ENCODE measurements at places on chromosomes 5 and 9. TPM values are rescaled to one million over a fixed set of nuclear protein-coding genes. Genes with fewer than 3 reads are reported as not detected.

The ABLIM3 gene
- not detected for total RNA-seq

The CAMK2A gene
- total RNA-seq, result not detected

The AK1 gene
- total RNA-seq, result 58.5 TPM

The PCDHGA9 gene
- 0.27 TPM for total RNA-seq

The IFNA21 gene
- not detected for total RNA-seq

The WDR55 gene
- 35.7 TPM for total RNA-seq

The PGM5 gene
- not detected for total RNA-seq

The SPINK4 gene
- not detected for total RNA-seq

The SARDH gene
- total RNA-seq, result 0.71 TPM

The RFK gene
- total RNA-seq, result 19.9 TPM

The SHROOM1 gene
- total RNA-seq, result 4.2 TPM

The SPATA24 gene
- 4.4 TPM for total RNA-seq

The HMGXB3 gene
- total RNA-seq, result 43.3 TPM

The ZNG1A gene
- 20.0 TPM for total RNA-seq

The HSPA5 gene
- 295 TPM for total RNA-seq

The GABRG2 gene
- total RNA-seq, result not detected

The SLC22A5 gene
- total RNA-seq, result 5.0 TPM

The SUSD1 gene
- total RNA-seq, result 23.7 TPM

The RASGRF2 gene
- 10.8 TPM for total RNA-seq

The CACNA1B gene
- total RNA-seq, result 0.05 TPM

The FBP2 gene
- not detected for total RNA-seq

The GGTA1 gene
- 0.20 TPM for total RNA-seq

The ANKRD34B gene
- not detected for total RNA-seq

The PLEKHG4B gene
- total RNA-seq, result not detected

The NKD2 gene
- 4.3 TPM for total RNA-seq

The IFNA2 gene
- not detected for total RNA-seq

The IDNK gene
- 9.8 TPM for total RNA-seq

The COL23A1 gene
- not detected for total RNA-seq

The LARP1 gene
- total RNA-seq, result 240 TPM

The HTR1A gene
- total RNA-seq, result not detected

The CCL27 gene
- total RNA-seq, result not detected

The TAS2R1 gene
- not detected for total RNA-seq

The FRRS1L gene
- not detected for total RNA-seq

The CORO2A gene
- 3.9 TPM for total RNA-seq

The SIT1 gene
- total RNA-seq, result 218 TPM

The PAEP gene
- total RNA-seq, result not detected

The CNTNAP3 gene
- total RNA-seq, result not detected

The NUTM2F gene
- total RNA-seq, result not detected

The OBP2B gene
- total RNA-seq, result not detected

The MARCOL gene
- total RNA-seq, result not detected

Data from T-helper 1 cell treated with Interleukin-12 subunit alpha and Interleukin-12 subunit beta and Interleukin-4 antibody, amounts not matched to agents 30 ng/mL and 1 ng/mL, for 36 hours (primary cell).